ENCODE measurements at places on chromosomes 5 and 9.
A peak's percentile ranks its signal among the peaks of the same experiment; 100 is the strongest.

DNA sequence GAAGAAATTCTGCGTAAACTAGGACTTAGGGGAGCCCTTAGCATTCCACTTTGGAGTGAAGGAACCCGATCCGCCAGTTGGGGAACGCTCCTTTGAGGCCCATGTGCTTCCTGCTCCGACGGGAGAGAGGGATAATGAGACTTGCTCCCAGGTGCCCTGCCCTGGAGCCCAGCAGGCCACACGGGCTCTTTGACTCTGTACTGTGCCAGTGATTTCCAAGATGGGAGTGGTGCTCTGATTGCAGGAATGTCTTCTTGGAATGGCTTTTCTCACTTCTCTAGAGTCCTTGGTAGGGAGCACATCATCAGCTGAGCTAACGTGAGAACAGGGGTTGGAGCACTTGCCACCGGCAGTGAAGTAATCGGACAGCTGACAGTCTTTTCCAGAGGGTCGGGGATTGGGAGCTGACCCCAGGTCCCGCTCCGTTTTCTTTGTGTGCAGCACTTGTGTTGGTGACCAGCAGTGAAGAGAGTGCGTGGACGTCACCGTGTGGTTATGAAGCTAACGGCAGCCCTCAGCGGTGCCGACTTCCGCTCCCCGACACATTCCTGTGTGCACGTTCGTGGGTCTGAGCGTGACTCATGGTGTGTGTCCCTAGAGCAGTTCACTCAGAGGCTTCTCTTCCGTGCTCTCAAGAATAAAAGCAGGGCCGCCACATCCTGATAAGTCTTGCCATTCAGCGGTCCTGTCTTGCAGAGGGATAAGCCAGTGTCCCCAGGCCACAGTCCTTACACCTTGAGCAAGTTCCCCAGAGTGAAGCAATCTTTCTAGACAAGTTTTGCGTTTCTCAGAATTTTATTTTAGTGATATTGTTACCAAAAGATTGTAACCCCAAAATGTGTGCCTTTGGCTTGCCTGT, 25.6 kb downstream of the ABL1 start:
- no peak for DNase-seq

DNA sequence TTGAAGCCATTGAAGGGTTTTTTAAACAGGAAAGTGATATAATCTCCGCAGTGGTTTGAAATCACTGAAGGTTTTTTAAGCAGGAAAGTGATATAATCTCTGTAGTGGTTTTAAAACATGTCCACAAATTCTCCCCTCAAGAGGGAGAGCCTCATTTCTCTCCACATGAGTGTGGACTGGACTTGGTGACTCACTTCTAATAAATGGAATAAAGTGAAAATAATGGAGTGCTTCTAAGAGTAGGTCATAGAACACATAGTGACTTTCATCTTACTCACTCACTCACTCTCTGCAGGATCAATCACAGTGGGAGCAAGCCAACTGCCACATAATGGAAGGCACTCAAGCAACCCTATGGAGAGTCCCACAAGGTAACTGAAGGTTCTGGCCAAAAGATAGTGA, 12.0 kb downstream of the CTNNAL1 start:
- no peak for DNase-seq

GRCh38 chr5:10528056-10528816, 35.6 kb upstream of the ANKRD33B start:
- DNase-seq, result no peak

GRCh38 chr9:130632841-130633240, 31.6 kb upstream of the PRDM12 start:
- no peak for DNase-seq

- peak; percentile 69 for DNase-seq
These were observed 64.8 kb upstream of the RANBP6 start for GRCh38 chr9:6080154-6080716.

- no peak for DNase-seq
These were observed 309.6 kb upstream of the RFX3 start for GRCh38 chr9:3835393-3835792.

- peak; percentile 48 for DNase-seq
These were observed 545 bp downstream of the CDKN2B-AS1 start for GRCh38 chr9:21995006-21995665.

GRCh38 chr5:160697281-160697680, 154.7 kb downstream of the ATP10B start:
- DNase-seq, result peak; percentile 35

- DNase-seq, result no peak
These were observed 189.6 kb upstream of the SEMA6A start for GRCh38 chr5:116763987-116764866.
